ENCODE measurements at places on chromosomes 12 and 14. TPM values are rescaled to one million over a fixed set of nuclear protein-coding genes. Genes with fewer than 3 reads are reported as not detected.

- no peak for DNase-seq
Observed at GRCh38 chr12:43145481-43145880, 406.5 kb downstream of the ADAMTS20 start.

GRCh38 chr12:115062741-115063140 lies 378.8 kb upstream of the TBX3 start:
- no peak for DNase-seq

The PRB4 gene
- not detected for total RNA-seq

The MSRB3 gene
- total RNA-seq, result 26.8 TPM
